A549 treated with Hydrocortisone at 1 μM for 4 hours (cell line): ENCODE measurements at places on chromosomes 5 and 9. TPM values are rescaled to one million over a fixed set of nuclear protein-coding genes. Genes with fewer than 3 reads are reported as not detected.

The PDCD1LG2 gene
- 0.17 to 0.32 TPM (median 0.24 TPM) in 5 replicates for total RNA-seq

The CORO2A gene
- total RNA-seq: 0.99 to 2.1 TPM (median 1.6 TPM) in 5 replicates

The CDKN2B-AS1 gene
- not detected in 5 replicates for total RNA-seq

The MCTP1 gene
- total RNA-seq: 8.7 to 11.5 TPM (median 10.3 TPM) in 5 replicates

The INSL6 gene
- not detected in 5 replicates for total RNA-seq

The MYMK gene
- not detected in 5 replicates for total RNA-seq

The PRRT1B gene
- total RNA-seq: 0.14 to 0.61 TPM (median 0.30 TPM) in 5 replicates

The TLX3 gene
- not detected in 5 replicates for total RNA-seq

The PPIP5K2 gene
- total RNA-seq: 13.6 to 27.7 TPM (median 20.6 TPM) in 5 replicates

The LCN12 gene
- total RNA-seq: 0.46 to 1.6 TPM (median 1.2 TPM) in 5 replicates

The HMMR gene
- 20.9 to 30.6 TPM (median 25.4 TPM) in 5 replicates for total RNA-seq

The PCDHGA12 gene
- total RNA-seq: 0.03 TPM in 2 of 5 replicates, not detected in the others

The TMEM232 gene
- 0.20 TPM in 2 of 5 replicates, not detected in the others for total RNA-seq

The SPATA24 gene
- total RNA-seq: 4.3 to 7.1 TPM (median 4.8 TPM) in 5 replicates

The PCDHGB3 gene
- 0.20 to 0.25 TPM (median 0.21 TPM) in 5 replicates for total RNA-seq

The PCDHA1 gene
- 0.14 to 0.29 TPM (median 0.23 TPM) in 5 replicates for total RNA-seq

The CRHBP gene
- total RNA-seq: 0.16 to 0.38 TPM (median 0.32 TPM) in 3 of 5 replicates, not detected in the others

The HTR4 gene
- total RNA-seq: not detected in 5 replicates

The KIAA0825 gene
- 0.39 to 0.55 TPM (median 0.46 TPM) in 5 replicates for total RNA-seq

The PCDHGA5 gene
- total RNA-seq: 0.10 to 0.23 TPM (median 0.13 TPM) in 5 replicates

The PCDHGB7 gene
- 0.02 to 0.08 TPM (median 0.07 TPM) in 5 replicates for total RNA-seq

The LURAP1L gene
- total RNA-seq: 23.4 to 31.9 TPM (median 28.3 TPM) in 5 replicates

The TAF11L5 gene
- total RNA-seq: not detected in 5 replicates

The MLANA gene
- not detected in 5 replicates for total RNA-seq

The SRP19 gene
- 75.1 to 81.4 TPM (median 79.0 TPM) in 5 replicates for total RNA-seq

The ORM2 gene
- not detected in 5 replicates for total RNA-seq

The RBM18 gene
- 12.8 to 25.3 TPM (median 22.4 TPM) in 5 replicates for total RNA-seq

The DDX4 gene
- total RNA-seq: 0.05 to 0.08 TPM in 2 of 5 replicates, not detected in the others

The ROR2 gene
- 1.1 to 2.0 TPM (median 1.4 TPM) in 5 replicates for total RNA-seq
